ENCODE measurements at places on chromosomes 5 and 9.
A peak's percentile ranks its signal among the peaks of the same experiment; 100 is the strongest.

DNA sequence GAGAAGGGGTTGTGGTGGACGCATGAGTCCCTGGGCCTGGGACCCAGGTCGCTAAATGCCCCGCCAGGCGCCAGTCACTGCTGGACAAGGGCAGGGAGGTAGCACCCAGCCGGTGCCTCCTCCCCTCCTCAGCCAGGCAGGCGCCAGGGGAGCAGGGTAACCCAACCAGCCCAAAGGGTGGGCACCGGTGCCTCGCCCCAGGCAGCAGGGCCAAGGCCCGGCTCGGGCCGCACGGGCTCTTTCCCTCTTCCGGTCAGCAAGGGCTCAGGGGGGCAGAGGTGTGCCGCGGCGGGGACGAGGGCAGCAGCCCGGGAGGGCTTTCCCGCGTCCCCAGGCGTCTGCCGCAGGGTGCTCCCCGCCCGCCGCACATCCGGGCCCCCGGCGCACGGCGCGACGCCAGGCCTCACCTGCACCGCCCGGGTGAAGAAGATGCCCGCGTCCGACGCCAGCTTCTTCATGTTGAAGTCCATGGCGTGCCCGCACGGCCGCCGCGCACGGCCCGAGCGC is 393 bp downstream of the SH3GLB2 start:
- peak; percentile 55 for DNase-seq

GRCh38 chr9:119588874-119589744 is 219.9 kb upstream of the BRINP1 start:
- no peak for DNase-seq

DNA sequence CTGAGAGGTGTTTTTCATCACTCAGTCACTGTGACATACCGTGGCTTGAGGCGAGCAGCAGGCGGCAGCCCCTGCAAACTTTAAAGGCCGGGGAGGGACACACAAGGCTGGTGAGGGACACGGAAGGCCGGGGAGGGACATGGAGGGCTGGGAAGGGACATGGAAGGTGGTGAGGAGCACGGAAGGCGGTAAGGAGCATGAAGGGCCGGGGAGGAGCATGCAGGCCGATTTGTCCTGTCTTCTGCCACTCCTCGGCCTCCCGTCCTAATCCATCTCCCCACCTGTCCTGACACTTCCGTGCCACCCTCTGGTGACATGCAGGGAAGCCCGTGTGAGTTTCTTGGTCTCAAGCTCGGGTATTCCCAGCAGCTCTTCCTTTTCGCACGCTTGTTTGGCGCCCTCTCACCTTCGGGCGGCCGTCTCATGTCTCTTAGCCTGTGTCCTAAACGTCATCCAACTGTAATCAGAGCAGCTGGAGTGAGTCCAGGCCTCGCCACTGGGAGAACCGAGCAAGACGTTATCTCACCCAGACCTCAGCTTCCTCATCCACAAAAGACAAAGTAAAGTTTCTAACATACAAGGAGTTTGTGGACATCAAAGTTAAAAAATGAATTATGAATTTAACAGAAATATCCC is 126.5 kb downstream of the MRPL36 start:
- no peak for DNase-seq

DNA sequence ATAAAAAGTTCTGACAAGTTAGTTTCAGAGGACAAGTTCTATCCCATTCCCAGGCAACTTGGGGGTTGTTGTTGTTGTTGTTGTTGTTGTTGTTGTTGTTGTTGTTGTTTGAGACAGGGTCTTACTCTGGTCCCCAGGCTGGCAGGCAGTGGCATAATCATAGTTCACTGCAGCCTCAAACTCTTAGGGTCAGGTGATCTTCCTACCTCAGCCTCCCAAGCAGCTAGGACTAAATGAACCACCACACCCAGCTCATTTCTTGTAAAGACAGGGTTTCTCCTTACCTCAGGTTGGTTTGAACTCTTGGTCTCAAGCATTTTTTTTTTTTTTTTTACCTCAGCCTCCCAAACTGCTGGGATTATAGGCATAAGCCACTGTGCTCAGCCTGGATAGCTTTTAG is 15.3 kb downstream of the PPP1R2B start:
- no peak for DNase-seq

GRCh38 chr9:16787724-16788123 is 82.7 kb downstream of the BNC2 start:
- no peak for DNase-seq

GRCh38 chr9:72576087-72576486 is 54.7 kb downstream of the TMC1 start:
- DNase-seq = no peak

- DNase-seq = peak; percentile 79
These were observed 60.2 kb upstream of the TBC1D2 start for GRCh38 chr9:98315551-98316060.

GRCh38 chr5:151101151-151101550 is 20.3 kb upstream of the TNIP1 start:
- DNase-seq = no peak

GRCh38 chr9:130167927-130168326 is 4.3 kb upstream of the NCS1 start:
- DNase-seq = no peak

DNA sequence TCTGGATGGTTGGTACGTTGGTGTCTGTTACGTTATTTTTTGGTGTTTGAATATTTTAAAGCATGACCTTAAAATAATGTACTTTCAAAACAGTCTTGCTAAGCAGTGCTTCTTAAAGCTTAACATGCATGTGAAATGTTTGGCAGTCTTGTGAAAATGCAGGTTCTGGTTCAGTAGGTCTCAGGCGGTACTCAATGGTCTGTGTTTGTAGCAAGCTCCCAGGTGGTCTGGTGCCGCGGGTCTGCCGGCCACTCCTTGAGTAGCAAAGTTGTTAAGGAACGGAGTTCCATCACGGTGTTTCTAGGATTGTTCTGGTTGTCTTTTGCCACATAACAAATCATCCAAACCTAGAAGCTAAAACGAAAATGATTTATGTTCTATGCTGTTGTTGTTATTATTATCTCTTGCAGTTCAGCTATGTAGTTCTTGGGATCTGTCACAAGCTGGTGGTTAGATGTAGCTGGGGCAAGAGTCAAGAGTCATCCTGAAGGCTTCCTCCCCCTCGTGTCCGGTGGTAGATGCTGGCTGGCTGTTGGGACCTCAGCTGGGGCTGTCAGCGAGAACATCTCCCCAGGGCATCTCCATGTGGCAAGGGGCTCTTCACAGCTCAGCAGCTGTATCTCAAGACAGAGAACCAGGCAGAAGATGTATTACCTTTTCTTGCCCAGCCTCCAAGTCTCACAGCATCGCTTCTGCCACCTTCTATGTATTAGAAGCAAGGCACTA is 186.8 kb downstream of the PALM2AKAP2 start:
- DNase-seq = no peak

DNA sequence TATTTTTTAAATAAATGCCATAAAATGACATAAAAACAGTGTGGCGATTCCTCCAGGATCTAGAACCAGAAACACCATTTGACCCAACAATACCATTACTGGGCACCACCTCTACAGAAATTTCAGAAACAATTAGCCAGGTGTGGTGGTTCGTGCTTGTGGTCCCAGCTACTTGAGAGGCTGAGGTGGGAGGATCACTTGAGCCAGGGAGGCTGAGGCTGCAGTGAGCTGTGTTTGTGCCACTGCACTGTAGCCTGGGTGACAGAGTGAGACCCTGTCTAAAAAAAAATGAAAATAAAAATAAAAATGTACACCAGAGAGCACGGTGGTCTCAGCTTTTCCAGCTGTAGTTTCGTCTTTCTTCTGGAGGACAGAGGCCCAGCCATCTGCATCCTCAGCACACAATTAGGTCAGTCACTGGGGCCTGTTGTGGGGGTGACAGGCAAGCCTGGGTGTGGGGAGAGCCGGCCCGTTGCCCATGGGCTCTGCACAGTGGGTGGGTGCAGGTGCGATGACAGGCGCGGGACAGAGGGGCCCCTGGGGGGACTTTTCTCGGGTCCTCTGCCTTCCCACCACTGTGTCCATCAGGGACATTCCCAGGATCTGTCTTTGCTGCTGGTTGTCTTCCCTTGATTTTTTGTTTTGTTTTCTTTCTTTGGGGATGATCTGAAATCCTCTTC is 9.8 kb downstream of the COL5A1 start:
- DNase-seq = no peak

DNA sequence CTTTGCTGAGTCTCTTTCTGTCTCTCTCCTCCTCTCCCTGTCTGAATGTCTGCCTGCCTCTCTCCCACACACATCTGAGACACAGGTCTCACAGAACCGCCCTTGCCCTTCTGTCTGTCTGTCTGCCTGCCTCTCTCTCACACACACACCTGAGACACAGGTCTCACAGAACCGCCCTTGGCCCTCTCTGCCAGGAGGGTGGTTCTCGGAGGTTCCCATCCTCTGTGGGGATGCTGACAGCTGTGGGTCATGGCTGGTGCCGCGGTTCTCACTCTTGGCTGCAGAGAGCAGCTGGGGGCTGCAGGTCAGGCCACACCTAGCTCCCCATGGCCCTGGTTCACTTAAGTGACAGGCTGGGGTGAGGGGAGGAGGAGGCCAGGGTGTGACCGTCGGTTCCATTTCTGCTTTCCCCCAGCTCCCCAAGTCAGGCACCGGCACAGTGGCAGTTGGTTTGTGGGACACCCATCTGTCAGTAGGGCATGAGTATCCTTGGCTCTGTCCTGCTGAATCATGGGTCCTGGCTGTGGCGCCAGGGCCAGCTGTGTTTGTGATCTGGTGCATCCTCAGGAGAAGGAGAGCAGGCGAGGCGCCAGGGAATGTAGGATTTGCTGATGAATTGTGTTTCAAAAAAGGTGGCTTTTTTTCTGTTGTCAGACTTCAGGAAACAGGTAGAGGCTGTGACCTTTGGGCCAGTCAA is 42.3 kb upstream of the CLPTM1L start:
- DNase-seq = no peak

DNA sequence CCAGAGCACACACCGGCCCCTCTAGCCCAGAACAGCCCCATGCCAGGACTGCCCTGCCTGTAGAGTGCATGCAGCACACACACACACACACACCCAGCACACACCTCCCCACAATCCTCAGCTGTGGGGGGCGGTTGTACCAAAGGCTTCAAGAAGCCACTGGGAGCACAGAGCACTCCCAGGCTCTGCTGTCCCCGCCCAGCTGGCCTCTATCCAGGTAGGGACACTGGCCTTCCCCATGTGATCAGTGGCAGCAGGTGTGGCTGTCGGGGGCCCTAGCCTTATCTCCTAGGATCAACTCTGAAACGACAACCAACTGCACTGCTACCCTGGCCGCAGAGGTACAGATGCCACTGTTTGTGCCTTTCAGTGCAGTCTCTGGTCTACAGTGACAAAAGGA is 2.0 kb downstream of the ANAPC2 start:
- no peak for DNase-seq

GRCh38 chr5:93311881-93312280 is 269.1 kb downstream of the NR2F1-AS1 start:
- no peak for DNase-seq

- no peak for DNase-seq
These were observed 154.4 kb upstream of the ERCC6L2 start for GRCh38 chr9:95721061-95721531.

- no peak for DNase-seq
These were observed 194.9 kb downstream of the C9orf152 start for GRCh38 chr9:110013064-110013463.

DNA sequence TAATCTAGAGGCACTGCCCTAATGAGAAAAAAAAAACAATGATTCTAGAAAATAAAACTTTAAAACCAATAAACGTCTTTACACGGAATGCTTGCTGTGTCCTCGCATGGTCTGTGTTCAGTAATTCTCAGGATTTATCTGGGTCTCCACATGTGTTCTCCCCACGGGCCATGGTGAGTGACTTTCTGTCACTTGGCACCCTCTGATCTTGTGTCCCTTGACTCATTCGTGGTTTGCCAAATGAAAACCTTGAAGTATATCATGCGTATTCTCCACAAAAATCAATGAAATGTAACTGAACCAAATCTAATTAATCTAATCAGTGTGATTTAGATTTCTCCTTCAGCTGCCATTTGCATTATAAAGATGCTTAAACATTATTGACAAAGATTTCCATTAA is 48.0 kb downstream of the UBE2QL1 start:
- no peak for DNase-seq

DNA sequence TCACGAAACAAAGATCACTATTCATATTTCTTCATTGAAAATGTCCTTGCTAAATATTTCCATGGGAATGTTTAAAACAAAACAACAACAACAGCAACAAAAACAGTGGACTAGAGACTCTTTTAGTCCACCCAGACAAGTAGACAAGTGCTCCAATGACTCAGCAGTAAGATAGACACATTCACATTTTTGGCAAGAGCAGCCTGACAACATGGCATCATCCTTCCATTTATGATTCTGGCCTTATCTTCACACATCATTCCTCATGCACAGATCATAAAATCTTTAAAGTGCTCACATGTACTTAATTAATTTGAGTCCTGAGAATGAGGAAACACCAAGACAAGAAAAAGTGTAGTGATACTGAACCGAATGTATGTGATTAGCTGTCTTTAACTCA is 132.6 kb upstream of the PDE4D start:
- DNase-seq = no peak

DNA sequence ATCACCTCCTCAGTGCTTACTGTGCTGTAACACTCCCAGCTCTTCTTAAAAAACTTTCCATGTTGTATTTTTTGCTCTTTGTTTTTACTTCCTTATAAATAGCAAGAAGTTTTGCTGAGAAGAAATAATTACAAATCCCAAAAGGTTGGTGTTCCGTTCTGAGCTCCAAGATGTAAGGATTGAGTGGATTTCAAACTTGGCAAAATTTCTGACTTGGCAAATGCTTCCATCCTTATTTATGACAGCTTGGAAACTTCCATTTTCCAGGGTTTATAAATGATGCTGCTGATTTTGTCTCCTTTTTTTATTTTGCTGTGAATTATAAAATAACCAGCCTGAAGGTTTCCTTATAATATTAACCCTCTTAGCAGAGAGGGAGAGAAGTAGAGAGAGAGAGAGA is 151.9 kb downstream of the NTRK2 start:
- DNase-seq = no peak

All from ACHN (cell line).